AG04450 (cell line): ENCODE measurements at places on chromosomes 7 and 10.

DNA sequence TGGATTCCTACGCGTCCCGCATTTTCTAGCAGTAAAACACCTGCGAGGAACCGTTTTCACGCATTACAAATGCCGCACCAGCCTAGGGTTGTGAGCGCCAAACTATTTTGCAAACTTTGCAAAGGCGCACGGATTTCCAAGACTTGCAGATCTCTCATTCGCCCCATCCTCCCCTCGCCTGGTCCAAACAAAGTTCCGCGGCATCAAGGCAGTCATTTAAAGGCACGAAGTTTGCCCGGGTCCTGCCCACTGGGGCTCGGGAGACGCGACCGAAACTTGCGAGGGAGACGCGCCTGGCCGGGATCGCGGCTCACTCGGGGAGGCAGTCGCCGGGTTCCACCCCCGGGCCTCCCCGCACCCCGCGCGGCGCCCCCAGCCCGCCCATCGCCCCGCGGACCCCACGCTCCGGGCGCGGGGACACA lies 613 bp downstream of the USP6NL start:
- DNase-seq: no peak

DNA sequence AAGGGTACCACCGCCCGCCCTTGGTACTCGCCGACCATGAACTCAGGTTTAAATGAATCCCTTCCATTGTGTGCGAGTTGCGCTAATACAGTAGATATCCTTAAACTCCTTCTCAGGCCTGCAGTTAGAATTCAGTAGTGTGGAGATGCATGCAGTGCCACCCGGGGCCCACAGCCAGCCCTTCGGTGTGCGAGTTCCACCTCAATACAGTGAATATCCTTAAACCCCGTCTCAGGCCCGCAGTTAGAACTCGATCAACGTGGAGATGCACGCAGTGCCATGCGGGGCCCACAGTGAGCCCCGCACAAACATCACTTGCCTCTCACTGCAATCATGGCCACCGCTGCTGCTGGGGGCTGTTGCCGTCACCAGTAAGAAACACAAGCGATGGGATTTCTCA lies 261.9 kb downstream of the MAD1L1 start:
- DNase-seq: no peak

- DNase-seq: no peak
Observed at GRCh38 chr7:7959979-7960670, 8.5 kb upstream of the GLCCI1 start.

DNA sequence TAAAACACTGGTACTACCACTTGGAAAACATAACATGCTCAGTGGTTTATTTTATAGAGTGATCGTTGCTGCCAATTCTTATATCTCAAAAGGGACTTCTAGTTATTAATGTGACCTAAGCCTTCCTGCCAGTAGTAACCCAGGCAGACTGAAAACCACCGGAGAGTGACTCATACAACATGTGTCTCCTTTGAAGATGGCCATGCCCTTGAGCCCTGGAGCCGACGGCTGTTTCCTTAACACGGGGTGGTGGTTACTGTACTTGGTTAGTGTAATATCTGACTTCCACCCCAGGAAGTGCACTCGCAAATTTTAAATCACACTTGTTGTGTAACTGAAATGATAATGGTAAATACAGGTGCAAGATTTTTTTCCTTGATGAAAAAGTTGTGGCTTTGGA lies 30.5 kb downstream of the JAKMIP3 start:
- no peak for DNase-seq

GRCh38 chr10:77516575-77516974 lies 121.0 kb downstream of the KCNMA1 start:
- no peak for DNase-seq

- peak; percentile 97 for DNase-seq
Observed at GRCh38 chr10:98349508-98349922, 65.5 kb downstream of the PYROXD2 start.

- no peak for DNase-seq
Observed at GRCh38 chr10:17616403-17617030, 657 bp downstream of the HACD1 start.

DNA sequence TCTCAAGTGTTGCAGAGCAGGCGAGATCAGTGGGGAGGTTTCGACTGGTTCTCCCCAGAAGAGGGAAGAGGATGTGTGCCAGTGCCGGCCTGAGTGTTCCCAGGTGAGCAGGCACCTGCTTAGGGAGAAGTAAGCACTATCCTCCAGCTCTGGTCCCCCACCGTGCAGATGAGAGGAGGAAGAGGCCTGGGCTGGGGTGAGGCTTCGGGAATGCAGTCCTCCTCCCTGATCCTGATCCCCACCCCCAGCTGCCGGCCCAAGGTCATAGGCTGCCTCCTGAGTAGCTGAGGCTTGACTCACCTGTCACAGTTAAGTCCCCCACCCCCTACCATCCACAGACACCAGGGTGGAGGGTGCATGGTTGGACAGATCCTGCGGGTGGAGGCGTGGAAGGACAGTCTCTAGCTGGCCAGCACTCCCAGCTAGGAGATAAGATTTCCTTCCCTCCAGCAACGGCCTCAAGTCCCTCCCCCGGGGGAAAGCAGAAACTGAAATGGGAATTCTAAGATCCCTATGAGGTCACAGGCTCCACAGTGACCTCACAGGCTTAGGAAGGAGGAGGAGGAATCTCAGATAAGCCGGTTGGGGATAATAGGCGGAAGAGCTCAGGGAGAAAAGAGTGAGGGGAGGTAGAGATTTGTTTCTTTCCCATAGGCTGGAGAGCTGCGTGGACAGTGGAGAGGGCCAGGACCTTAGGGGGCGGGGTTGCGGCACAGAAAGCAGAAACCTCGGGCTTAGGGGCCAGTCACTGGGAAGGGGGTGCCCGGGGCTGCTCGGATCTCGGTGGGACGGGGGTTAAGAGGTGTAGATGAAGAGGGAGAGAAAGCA lies 1.0 kb downstream of the LRCH4 start:
- DNase-seq: no peak

GRCh38 chr7:158740657-158741293 lies 36.2 kb upstream of the NCAPG2 start:
- peak; percentile 81 for DNase-seq

GRCh38 chr7:2478399-2478785 lies 2.2 kb upstream of the GRIFIN start:
- no peak for DNase-seq

- DNase-seq: no peak
Observed at GRCh38 chr10:120514035-120514620, 57.1 kb downstream of the PLPP4 start.

- no peak for DNase-seq
Observed at GRCh38 chr10:88870089-88870488, 10.0 kb upstream of the STAMBPL1 start.

DNA sequence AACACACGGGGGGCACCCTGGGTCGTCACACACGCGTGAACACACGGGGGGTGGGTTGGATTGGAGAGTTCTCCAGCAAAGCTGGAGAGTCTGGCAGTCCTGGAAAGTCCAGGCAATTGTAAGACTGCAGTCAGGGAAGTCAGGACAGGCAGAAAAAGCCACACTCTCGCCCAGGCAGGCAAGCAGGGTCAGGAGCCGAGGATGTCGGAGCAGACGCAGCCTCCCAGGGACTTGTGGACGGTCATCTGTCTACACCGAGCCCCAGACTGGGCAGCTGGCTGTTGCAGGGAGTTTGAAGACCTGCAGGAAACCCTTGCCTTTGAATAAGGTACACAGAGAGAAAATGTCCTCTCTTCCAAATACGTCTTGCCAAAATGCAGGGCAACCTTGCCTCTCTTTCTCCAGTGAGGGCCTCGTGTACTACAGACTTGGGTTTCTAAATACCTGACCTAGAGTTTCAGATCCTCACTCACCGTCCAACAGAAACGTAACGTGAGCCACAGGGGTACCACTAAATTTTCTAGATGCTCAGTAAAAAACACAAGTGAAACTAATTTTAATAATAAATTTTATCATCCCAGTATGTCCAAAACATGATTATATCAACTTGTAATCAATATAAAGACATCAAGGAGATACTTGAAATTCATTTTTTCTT lies 176.7 kb downstream of the ADARB2 start:
- DNase-seq: no peak

- no peak for DNase-seq
Observed at GRCh38 chr7:128389618-128390329, 20.0 kb downstream of the IMPDH1 start.

GRCh38 chr7:71290452-71290851 lies 158.5 kb downstream of the GALNT17 start:
- no peak for DNase-seq

DNA sequence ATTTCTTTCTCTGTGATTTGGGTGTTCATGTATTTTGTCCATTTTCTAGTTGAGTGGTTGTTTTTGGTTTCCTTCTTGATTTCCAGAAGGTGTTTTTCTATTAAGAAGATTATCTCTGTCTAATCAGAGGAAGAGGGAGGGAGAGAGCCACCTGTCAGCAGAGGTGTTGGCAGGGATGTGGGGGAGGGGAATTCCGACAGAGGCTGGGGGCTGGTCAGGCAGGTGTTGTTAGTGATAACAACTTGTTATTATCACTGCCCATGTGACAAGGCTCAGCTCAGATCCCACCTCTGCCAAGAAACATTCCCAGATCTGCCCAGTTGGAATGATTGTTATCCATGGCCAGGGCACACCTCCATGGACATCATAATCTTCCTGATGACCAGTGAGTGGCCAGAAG lies 293.4 kb downstream of the GFRA1 start:
- no peak for DNase-seq

GRCh38 chr7:142066536-142066935 lies 45.0 kb upstream of the MGAM2 start:
- no peak for DNase-seq

DNA sequence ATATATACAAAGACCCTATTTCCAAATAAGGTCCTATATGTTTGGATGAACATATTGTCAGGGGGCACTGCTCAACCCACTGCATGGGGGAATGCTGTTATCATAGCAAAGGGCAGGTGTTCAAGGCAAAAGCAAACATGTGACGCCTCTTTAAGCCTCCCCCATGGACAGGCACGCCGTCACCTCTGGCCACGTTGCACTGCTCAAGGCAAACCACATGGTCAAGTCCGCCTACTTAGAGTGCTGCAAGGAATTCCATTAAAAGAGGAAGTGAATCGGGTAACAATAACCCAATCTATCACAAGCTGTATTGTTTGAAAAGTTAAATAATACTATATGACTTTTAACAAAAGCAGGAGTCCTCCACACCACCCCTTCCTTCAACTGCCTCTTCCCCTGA lies 8.8 kb upstream of the CALD1 start:
- DNase-seq: no peak

GRCh38 chr10:112932658-112933057 lies 17.4 kb upstream of the TCF7L2 start:
- no peak for DNase-seq

GRCh38 chr7:155467846-155468784 lies 10.2 kb downstream of the EN2 start:
- DNase-seq: no peak

- DNase-seq: no peak
Observed at GRCh38 chr10:121076776-121077715, 225.9 kb downstream of the WDR11 start.

- DNase-seq: no peak
Observed at GRCh38 chr7:25619963-25620799, 391.9 kb upstream of the NPVF start.

DNA sequence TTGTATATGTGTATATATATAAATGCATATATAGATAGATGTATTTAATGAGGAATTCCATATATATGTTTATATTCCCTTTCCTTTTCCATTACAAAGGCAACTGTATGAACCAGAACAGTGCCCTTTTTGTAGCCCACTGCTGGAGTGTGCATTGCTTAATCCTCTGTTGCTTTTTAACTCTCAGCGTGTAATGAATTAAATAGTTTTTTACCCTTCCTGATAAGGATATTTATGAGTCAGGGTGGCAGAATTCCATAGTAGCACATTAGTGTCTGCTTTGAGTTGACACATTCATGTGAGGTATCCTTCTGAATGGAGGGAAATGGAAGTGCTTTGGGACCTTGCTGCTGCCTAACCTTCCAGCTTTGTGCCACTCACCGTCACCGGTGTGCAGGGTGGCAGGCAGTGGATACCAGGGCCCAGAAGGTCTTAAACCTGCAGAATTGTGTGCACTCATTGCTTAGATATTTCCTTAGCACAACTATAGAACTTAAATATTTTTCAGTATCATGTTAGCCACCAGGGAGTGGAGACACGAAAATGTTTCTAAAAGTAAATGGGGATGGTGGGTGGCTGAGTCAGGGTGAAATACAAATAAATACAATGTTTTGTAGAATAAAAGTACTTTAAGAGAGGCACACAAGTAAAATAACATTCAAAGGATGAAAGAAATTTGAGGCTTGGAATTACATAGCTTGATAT lies 117.9 kb downstream of the SND1 start:
- no peak for DNase-seq

DNA sequence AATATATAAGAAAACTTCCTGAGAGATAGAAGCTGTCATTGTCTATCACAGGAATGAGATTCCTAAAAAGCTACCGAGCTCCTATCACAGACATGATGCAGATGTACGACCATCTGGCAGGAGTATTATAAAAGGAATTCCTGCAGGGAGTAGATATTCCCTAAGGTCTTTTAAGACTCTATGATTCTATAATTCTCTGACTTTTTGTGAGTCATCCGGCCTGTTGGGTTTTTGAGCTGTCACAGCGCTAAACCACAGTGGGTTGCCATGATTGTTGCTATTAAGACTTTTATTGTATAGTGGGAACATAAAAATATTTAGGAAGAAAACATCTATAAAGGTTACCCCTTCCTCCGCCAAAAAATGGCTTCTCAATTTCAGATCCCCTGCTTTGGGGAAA lies 223.4 kb downstream of the BMPER start:
- DNase-seq: no peak

- no peak for DNase-seq
Observed at GRCh38 chr7:112790586-112791003, 402 bp upstream of the TMEM168 start.

- DNase-seq: no peak
Observed at GRCh38 chr7:32937344-32938174, 19.7 kb upstream of the FKBP9 start.

- no peak for DNase-seq
Observed at GRCh38 chr10:100879741-100880360, 32.9 kb upstream of the SLF2 start.

- DNase-seq: no peak
Observed at GRCh38 chr7:96067321-96067720, 254.6 kb downstream of the SLC25A13 start.

DNA sequence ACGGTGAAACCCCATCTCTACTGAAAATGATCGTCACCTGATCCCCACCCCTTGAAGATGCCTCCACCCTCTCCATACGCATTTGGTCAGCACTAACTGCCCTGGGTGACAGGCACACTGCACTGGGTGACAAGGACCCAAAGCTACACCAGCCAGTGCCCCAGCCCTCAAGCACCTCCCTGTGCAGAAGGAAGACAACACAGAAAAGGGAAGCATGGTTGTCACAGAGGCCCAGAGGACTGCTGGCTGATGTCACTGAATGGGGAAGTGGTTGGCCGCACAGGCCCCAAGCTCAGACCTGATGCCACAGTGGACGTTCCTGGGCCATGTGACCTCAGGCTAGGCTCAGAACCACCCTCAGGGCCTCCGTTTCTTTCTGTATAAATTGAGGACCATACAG lies 4.2 kb upstream of the PILRA start:
- no peak for DNase-seq

DNA sequence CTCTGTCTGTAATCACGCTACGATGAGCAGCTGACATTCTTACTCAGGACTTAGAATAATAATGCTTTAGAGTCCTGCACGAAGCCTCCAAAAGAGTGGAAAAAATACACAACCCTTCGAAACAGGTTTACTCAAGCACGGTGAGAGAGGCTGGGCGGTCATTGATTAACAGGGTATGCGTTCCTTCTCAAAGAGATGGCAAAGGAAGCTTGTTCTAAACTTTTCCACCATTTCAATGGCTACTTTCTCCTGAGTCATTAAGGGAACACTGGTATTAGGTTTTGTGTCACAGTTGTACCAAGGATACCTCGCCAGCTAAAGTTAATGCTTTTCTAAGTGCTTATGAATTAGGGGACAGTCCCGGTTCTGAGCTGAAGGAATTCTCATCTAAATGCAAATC lies 141.9 kb upstream of the RHEB start:
- DNase-seq: no peak
